ENCODE measurements at places on chromosomes 7 and 10.

- no peak for DNase-seq
Observed at GRCh38 chr10:85609509-85609908, 757.1 kb downstream of the GRID1 start.

DNA sequence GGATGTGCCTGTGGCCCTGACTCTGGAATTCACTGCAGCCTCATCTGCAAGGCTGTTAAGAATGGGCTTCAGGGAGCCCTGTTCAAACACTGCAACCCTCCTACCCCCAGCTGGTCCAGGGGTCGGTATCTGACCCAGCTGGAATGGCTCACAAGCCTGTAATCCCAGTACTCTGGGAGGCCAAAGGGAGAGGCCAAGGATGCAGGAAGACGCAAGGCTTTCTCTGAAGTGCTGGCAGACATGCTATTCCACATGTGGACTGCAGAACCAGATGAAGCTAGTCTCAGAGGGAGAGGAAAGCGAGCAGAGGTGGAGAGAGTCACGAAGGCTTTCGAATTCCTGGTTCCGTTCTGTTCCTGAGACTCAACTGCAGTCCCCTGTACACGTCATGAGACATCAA is 45.0 kb downstream of the ESYT2 start:
- no peak for DNase-seq

DNA sequence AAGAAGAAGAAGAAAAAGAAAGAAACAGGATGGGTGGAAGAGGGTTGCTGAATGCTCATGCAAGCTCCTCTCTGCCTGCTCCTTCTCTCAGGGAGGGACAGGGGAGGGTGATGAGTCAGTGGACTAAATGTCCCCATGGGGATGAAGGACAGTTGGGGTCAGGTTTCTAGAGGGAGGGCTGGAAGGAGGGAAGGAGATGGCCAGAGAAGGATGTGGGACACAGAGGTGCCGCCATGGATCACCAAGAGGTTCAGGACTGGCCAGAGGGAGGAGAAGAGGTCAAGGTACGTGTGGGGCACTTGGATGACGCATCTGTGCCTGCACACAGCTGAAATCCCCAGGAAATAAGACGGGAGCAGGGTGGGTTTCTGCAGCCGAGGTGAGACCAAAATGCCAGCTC is 88.9 kb upstream of the GTF2I start:
- DNase-seq = no peak

DNA sequence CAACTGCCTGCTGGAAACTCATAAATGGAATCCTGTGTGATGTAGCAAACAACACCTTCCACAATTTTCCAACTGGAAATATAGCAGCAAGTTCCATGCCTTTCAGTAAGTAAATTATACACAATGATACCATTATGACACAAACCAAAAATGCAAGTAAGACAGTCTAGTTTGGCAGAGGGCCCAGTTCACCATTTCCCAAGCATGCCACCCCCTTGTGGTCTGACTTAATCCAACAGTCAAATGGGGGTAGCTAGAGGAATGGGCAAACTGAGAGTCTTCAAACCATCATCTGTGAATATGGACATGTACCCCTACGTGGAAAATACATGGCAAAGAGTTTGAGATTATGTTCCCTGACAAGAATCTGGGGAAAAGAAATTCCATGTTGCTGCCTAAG is 137.6 kb upstream of the VWC2 start:
- no peak for DNase-seq

DNA sequence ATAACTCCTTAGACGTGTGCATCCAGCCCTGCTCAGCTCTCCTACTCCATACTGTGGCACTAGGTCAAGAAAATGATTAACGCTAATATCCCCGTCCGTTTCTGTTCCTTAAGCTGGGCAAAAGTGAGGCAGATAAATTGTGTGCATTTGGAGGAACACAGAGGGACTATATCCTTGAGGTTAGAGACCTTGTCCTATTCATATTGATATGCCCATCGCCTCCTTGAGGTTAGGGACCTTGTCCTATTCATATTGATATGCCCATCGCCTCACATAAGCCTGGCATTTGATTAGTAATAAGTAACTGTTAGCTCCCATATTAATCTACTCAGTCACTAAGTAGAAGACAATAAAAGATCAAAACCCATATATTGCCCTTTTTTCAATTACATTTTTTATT is 12.9 kb upstream of the TAX1BP1 start:
- DNase-seq = no peak

DNA sequence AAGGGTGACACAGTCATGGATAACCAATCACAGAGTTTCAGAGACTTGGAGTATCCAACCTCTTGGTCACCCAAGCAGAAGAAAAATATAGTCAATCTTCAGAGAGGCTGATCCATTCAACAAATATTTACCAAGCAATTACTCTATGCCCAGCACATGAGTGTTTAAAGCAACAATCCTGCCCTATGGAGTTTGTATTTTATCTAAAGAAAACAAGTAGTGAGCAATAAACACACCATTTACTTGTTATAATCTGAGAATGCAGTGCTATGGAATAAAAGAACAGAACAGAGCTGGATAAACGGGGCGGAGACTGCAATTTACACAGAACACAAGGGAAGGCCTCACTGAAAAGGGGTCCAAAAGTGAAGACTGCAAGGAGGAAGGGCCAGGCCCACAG is 63.8 kb downstream of the GRB10 start:
- DNase-seq = no peak

All from WERI-Rb-1 (cell line).